ENCODE measurements at places on chromosomes 1 and 21. TPM values are rescaled to one million over a fixed set of nuclear protein-coding genes. Genes with fewer than 3 reads are reported as not detected.

DNA sequence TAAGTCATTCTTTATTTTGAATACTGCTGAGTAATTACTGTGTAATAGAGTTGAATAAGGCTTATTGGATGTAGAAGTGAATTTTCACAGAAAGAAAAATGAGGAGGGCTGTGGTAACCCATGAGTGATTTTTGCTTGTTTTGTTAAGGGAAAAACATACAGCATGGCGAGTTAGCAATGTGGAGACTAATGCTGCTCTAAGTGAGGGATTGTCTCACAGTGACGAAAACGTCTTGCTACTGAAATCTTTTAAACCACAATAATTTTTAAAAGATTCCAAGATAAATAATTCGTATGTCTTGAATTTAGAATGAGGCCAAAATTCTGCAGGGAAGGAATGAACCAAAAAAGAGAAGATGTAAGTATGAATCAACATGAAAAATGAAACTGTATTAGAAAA, 16.2 kb upstream of the PLA2G4A start:
- H3K27me3 ChIP-seq: no peaks in the 10 kb centered on the region
- no peaks in the 10 kb centered on the region for H3K36me3 ChIP-seq
- no peak overlapping the region for H3K27ac ChIP-seq
- no peak for DNase-seq

GATAD2B gene
- total RNA-seq: 43.3 TPM

DNA sequence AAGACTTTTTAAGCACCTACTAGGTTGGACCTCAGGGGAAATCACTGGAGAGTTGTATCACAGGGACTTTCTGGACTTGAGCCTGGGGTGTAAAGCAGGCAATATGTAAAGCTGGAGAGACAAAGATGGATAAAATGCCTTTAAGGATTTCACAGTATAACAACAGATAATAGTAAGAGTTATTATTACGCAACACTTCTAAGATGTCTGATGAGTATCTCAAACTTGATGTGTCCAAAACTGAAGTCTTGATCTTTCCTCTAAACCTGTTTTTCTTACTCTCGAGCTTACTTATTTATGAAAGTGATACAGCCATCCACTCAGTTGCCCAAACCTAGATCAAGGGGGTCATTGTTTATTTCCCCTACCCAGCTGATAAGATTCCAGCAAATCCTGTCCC, 2.1 kb upstream of the STRIP1 start:
- H3K4me1 ChIP-seq: peaks cover 3% of the 10 kb centered on the region
- H3K36me3 ChIP-seq: no peaks in the 10 kb centered on the region
- no peak overlapping the region for H3K27ac ChIP-seq
- H3K4me3 ChIP-seq: no peak overlapping the region
- DNase-seq: no peak

IGSF5 gene
- 0.69 TPM for total RNA-seq

DNA sequence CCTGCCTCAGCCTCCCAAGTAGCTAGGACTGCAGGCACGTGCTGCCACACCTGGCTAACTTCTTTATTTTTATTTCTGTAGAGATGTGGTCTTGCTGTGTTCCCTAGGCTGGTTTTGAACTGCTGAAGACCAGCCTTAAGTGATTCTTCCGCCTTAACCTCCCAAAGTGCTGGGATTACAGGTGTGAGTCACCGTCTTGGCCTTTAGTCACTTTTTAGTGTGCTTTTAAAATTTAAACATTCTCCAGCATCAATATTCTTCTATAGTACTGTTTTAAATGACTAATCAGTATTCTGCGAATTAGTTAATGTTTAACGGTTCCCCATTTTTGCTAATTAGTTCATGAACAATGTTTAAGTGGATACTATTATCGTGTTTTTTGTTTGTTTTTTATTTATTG, 60.6 kb downstream of the DYRK1A start:
- no peak for DNase-seq
- H3K27ac ChIP-seq: no peak overlapping the region
- H3K27me3 ChIP-seq: no peaks in the 10 kb centered on the region
- peaks cover 10% of the 10 kb centered on the region for H3K4me1 ChIP-seq
- H3K4me3 ChIP-seq: no peak overlapping the region

GRCh38 chr1:206415942-206416341, 54.3 kb upstream of the IKBKE start:
- no peak overlapping the region for H3K27ac ChIP-seq
- DNase-seq: no peak
- H3K27me3 ChIP-seq: no peaks in the 10 kb centered on the region
- H3K4me1 ChIP-seq: peaks cover 14% of the 10 kb centered on the region

GRCh38 chr1:97796711-97797110, 124.1 kb downstream of the DPYD start:
- H3K27ac ChIP-seq: no peak overlapping the region
- no peak overlapping the region for H3K4me3 ChIP-seq
- H3K27me3 ChIP-seq: no peaks in the 10 kb centered on the region
- peaks cover 12% of the 10 kb centered on the region for H3K4me1 ChIP-seq
- DNase-seq: no peak
- H3K36me3 ChIP-seq: no peaks in the 10 kb centered on the region

DNA sequence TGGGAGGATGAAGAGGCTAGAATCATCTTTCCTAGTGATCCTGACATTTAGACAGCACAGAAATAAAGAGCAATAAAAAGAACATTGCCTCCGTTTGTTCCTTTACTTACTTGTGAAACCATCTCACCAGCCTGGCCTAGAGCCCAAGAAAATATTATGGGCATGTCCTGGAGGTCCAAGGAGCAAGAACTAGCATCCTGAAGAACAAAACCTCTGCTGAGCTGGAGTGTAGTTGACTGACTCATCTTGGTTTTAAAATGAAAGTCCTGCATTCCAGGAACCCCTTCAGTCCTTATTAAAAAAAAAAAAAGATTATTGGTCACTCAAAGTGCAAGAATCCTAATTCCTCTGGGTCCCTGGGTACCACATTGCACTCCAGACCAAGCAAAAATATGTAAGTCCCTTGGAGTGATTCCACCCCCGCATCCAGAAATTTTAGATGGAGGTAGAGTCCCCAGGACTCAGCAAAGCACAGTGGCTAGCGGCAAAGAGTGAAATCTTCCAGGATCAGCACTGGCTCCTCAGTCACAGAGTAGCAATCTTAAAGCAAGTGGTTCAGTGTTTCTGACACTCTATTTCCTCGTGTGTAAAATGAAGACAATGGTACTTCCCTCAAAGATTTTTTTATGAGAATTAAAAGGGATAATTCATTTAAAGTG, 7.0 kb downstream of the SMCP start:
- H3K27me3 ChIP-seq: no peaks in the 10 kb centered on the region
- no peak for DNase-seq
- no peak overlapping the region for H3K4me3 ChIP-seq
- H3K4me1 ChIP-seq: no peaks in the 10 kb centered on the region

AGBL4 gene
- total RNA-seq: not detected

DNA sequence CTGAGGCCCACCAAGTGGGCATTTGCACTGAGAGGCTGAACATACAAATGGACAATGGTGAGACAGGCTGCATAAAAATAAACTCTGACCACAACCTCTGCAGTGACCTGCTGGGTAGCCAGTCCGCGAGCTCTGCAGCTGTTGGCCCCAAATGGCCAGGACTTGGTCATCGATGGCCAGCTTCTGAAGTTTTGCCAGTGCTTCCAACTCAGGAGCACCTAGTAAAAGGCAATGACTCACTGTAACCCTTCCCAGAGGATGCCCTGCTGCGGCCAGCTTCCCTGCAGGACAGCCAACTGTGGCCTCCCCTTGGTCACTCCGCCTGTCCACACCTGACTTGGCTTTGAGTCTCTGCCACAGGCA, 185.4 kb downstream of the DYRK1A start:
- no peaks in the 10 kb centered on the region for H3K36me3 ChIP-seq
- no peaks in the 10 kb centered on the region for H3K27me3 ChIP-seq
- no peak for DNase-seq
- no peaks in the 10 kb centered on the region for H3K4me1 ChIP-seq
- no peak overlapping the region for H3K4me3 ChIP-seq

DNA sequence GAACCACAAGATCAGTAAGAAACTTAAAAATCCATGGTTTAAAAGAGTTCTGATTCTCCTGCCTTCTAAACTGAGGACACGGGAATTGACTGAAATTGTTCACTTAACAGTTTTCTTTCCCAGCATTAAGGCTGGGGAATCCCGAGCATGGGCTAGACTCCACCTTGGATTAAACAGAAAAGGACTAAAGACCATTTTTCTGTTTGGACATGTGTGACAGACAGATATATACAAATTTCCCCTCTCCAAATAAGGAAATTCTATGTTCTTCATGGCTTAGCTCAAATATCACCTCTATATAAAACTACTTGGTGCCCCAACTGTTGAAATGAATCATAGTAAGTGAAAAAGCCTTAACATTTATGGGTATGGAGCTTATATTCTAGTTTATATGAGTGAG, 85.0 kb downstream of the UROD start:
- peaks cover 7% of the 10 kb centered on the region for H3K4me1 ChIP-seq
- H3K27ac ChIP-seq: no peak overlapping the region
- H3K36me3 ChIP-seq: no peaks in the 10 kb centered on the region
- DNase-seq: no peak

GRCh38 chr1:186903374-186904136, 74.8 kb downstream of the PLA2G4A start:
- no peak overlapping the region for H3K27ac ChIP-seq
- no peaks in the 10 kb centered on the region for H3K27me3 ChIP-seq

DNA sequence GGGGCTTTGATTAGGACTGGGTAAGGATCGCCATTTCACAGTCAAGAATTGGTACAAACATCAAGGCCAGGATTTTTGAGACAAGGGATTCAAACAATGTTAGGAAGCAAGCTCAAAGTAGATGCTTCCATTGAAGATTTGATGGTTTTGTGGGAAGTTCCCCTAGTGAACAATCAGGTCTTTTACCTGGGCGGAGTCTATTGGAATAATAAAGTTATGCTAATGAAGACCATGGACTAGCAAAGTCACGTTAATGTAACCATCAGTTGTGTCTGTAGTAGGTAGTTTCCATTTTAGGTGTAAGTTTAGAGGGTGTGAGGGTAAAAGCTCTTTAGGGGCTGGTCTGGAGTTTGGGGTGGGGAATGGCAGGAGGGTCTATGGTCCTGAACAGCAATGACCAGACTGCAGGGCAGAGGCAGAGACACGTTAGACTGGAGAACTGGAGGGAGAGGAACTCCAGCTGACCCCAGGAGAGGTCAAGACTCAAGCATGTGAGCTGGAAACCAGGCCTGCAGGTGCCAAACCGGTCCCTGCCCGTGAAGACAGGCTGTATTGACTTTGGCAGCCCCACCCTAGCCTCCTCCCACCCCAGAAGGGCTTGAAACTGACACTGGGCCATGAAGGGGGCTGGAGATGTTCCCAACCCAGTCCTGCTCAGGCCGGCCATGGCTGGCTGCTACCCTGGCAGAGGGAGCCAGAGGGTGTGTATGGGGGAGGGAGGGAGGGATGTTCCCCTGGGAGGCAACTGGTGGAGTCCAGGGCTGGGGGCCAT, 36.0 kb upstream of the GPR37L1 start:
- H3K36me3 ChIP-seq: no peaks in the 10 kb centered on the region
- no peaks in the 10 kb centered on the region for H3K4me1 ChIP-seq
- no peaks in the 10 kb centered on the region for H3K27me3 ChIP-seq
- H3K27ac ChIP-seq: no peak overlapping the region

- H3K27ac ChIP-seq: peak overlapping the region; percentile 10
- H3K4me1 ChIP-seq: no peaks in the 10 kb centered on the region
- H3K27me3 ChIP-seq: no peaks in the 10 kb centered on the region
- DNase-seq: no peak
These were observed 15.1 kb downstream of the BLACAT1 start for GRCh38 chr1:205440476-205441317.

DNA sequence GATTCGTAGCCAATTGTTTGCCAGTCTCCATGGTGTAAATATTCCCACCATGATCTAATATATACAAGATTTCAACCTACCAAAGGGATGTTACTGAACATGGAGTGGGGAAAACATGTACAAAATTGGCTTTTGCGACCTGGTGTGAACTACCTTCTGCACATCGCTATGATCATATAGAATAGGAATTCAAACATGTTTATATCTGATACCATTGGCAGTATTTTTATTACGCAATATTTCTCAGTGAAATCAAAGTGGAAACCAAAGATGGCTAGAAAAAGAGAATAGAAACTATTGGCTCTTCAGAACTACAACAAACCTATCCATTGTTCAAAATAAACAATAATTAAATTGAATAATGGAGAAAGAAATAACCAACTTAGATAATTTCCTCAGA, 285.1 kb downstream of the TPR start:
- H3K27ac ChIP-seq: no peak overlapping the region
- no peaks in the 10 kb centered on the region for H3K36me3 ChIP-seq
- no peak overlapping the region for H3K4me3 ChIP-seq
- no peak for DNase-seq
- H3K27me3 ChIP-seq: no peaks in the 10 kb centered on the region

DNA sequence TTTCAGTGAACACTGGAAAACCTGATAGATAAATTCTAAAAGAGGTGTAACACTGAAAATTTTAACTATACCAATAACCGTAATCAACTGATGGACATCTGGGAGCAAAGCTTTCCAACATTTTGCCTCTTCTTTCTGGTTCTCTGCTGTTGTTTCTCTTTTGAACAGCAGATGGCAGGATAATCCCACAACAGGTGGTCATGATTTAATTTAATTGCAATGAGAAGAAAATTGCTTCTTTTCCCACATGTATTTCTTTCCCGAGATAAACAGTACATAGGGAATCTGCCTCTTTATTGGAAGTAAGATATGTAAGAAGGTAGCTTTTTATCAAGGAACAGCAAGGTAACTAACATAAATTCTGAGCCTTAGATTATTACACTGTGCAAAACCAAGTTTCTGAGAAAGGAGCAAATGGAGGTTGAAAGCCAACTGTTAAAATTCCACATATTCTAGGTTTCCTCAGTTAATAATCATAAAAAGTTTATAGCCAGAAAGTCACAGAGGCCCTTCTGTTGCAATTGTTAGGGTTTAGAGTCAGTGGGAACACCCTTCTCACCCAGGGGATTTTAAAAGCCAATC, 72.9 kb downstream of the RPS6KA1 start:
- no peaks in the 10 kb centered on the region for H3K4me1 ChIP-seq
- DNase-seq: no peak
- no peaks in the 10 kb centered on the region for H3K36me3 ChIP-seq
- no peak overlapping the region for H3K27ac ChIP-seq

- no peak within 1 kb of the TSS for H3K4me3 ChIP-seq
- no peaks in the 10 kb centered on the region for H3K36me3 ChIP-seq
- DNase-seq: no peak
- H3K4me1 ChIP-seq: no peaks in the 10 kb centered on the region
- H3K27ac ChIP-seq: no peak within 1 kb of the TSS
These were observed at the start of gene CFHR5 for GRCh38 chr1:196977278-196977677. TSS of gene CFHR5 (plus strand) at chr1:196977556. CDS start at chr1:196977665, 109 bp downstream.

- no peaks in the 10 kb centered on the region for H3K4me1 ChIP-seq
- no peak within 1 kb of the TSS for H3K4me3 ChIP-seq
- H3K27ac ChIP-seq: no peak within 1 kb of the TSS
- no peaks in the 10 kb centered on the region for H3K36me3 ChIP-seq
These were observed at the start of gene DSCAM for GRCh38 chr21:40846587-40847411. TSS of gene DSCAM (minus strand) at chr21:40847158. CDS start at chr21:40846661, 497 bp downstream.

DNA sequence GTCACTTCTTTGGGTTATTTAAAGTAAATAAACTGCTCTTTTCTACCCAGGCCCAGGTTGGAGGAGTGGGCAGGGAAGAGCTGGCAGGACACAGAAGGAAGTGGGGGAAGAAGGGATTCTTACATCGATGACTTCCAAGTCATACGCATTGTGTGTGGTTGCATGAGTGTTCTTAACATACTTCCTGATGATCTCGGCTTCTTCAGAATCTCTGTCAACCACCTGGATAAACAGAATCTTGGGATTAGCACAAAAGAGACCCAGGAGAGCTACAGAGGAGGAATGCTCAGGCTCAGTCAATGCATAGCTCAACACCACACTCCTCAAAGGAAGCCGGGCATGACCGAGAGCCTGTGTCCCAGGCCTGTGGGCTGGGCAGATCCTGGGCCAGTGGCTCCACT, 42.1 kb downstream of the PARP1 start:
- no peaks in the 10 kb centered on the region for H3K27me3 ChIP-seq
- H3K4me1 ChIP-seq: no peaks in the 10 kb centered on the region
- peaks cover 93% of the 10 kb centered on the region for H3K36me3 ChIP-seq
- no peak overlapping the region for H3K4me3 ChIP-seq
- DNase-seq: no peak
- no peak overlapping the region for H3K27ac ChIP-seq

Measured in adrenal gland (tissue), 19 donors.